Thoracic aorta (tissue), 2 donors: ENCODE measurements at places on chromosomes 4 and X. TPM values are rescaled to one million over a fixed set of nuclear protein-coding genes. Genes with fewer than 3 reads are reported as not detected.

The STBD1 gene
- 7.7 TPM for total RNA-seq

DNA sequence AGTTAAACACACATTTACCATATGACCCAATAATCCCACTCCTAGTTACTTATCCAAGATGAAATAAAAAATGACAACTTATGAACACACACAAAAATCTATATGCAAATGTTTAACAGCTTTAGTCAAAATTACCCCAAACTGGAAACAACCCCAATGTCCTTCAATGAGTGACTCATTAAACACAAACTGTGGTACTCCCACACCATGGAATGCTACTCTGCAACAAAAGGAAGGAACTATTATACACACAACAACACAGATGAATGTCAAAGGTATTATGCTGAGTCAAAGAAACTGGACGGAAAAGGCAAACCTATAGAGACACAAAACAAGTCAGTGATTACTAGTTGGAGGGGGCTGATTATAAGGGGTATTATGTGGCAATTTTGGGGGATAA is 40.5 kb downstream of the MED14 start:
- no peak for DNase-seq

- DNase-seq: no peak
These were observed 96.3 kb upstream of the ZC4H2 start for GRCh38 chrX:65072590-65072989.

The SORBS2 gene
- total RNA-seq: 443 TPM

The CORIN gene
- total RNA-seq: 0.63 TPM

DNA sequence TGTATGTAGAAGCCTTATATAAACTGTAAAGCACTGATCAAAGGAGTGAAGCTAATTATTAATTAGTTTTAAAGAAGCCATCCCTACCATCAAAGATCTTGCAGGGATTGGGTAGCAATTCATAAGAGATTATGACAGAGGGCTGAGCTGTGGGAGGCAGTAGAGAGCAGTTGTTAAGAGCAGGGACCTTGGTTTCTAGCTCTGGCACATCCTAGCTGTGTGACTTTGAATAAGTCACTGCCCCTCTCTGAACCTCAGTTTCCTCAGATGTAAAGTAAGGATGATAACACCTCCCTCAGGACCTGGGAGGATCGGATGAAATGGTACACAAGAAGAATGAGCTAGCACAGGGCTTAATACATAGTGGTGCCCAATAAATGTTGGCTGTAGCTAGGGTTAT is 45.4 kb downstream of the APLN start:
- no peak for DNase-seq

GRCh38 chr4:6142935-6143602 is 57.3 kb downstream of the JAKMIP1 start:
- DNase-seq: no peak

DNA sequence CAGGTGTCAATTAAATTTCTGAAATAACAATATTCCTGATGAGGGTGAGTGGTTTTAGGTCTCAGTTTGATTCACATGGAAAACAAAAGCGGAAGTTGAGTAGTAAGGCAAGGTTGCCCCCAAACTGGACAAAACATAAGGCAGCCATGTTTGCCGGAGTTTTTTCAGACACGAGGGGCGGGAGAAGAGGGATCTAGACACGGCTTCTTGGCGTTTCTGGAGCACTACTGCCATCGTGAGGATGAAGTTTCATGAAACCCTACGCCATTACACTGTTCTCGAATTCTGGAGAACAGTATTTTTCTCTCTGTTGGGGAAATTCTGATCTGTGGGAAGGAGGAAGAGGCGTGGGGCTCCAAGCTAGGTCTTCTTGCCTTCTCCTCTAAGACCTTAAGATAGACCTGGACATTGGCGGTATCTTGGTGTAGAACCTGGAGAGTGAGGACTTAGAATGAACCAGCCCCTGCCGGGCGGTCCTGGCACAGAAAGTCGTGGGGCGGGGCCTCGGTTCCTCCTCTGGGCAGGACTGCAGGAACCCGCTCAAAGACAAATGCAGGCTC is 160.3 kb downstream of the OR13H1 start:
- no peak for DNase-seq

- DNase-seq: no peak
These were observed 83.7 kb downstream of the PCYT1B start for GRCh38 chrX:24563291-24564010.

GRCh38 chrX:101693476-101693875 is 33.8 kb upstream of the ARMCX2 start:
- DNase-seq: no peak

GRCh38 chrX:72392816-72393800 is 87.4 kb upstream of the CITED1 start:
- DNase-seq: no peak

The GAGE1 gene
- total RNA-seq: not detected
